ENCODE measurements at places on chromosomes 12 and 14. TPM values are rescaled to one million over a fixed set of nuclear protein-coding genes. Genes with fewer than 3 reads are reported as not detected.

- DNase-seq: no peak
These were observed 34.9 kb downstream of the PRPF40B start for GRCh38 chr12:49658276-49658675.

DNA sequence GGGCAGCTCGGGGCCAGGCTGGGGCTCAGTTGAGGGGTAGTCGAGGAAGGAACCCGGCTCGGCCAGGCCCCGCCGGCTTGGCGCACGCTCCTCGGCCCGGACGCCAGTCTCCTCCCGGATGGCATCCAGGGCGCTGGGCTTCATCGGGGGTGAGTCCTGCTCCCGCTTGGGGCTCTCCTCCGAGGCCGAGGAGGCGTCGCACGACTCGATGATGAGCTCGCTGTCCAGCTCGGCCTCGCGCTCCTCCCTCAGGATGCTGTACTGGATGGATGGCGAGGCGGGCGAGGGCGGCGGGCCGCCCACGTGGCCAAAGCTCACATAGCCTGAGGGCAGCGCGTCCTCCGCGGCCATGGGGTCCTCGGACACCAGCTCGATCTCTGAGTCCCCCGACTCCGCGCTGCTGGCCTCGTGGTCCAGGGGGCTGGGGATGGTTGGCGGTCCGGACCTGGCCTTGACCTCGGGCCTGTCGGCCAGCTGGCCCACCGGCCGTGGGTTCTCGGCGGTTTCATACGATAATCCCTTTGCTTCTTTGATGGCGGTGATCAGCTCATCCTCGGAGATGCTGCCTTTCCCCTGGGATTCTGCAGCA lies 143.4 kb downstream of the RTN1 start:
- no peak for DNase-seq

DNA sequence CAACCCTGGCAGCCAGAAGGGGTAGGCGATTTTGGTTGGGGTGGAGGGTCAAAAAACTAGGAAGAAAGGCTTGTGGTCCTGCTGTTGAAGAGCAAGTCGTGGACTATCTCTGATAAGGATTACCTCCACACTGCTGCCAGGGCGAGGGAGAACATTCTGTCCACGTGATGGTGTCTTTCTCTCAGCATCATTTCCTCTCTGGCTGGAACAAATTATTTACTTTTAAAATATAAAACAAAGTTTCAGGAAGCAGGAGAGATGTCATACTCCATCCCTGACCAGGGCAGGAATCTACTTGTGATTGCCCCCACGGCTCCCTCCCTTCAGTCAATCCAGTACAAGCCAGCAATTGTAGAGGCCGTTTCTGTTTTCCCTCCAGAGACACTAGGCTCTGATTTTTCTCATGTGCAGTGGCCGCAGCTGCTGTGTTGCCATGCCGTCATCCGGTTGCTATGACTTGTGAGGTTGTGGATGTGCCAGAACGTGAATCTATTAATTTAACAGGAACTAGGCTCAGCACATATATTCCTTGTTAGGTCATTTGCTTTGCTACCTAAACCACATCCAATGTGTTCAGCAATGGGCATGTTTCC lies 61.5 kb upstream of the PTGR2 start:
- DNase-seq: no peak

The MYF5 gene
- not detected for polyA plus RNA-seq

- peak; percentile 84 for DNase-seq
These were observed 48.6 kb upstream of the GTF2A1 start for GRCh38 chr14:81269100-81269978.

DNA sequence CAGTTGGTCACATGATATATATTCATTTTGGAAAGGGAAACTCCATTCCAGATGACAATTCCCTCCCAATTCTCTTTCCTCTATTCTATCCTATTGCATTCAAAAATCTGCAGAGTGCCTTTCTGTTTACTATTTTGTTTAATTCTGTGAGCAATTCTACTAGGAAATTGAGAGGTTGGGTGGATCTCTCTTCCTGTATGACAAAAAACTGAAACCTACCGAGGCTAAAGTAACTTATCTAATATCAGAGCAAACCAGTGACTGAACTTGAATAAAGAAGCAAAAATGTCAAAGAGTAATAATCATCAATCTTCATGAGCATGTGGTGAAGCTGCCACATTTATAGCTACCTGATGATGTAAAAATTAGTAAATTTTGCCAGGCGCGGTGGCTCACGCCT lies 16.6 kb upstream of the ACTN1 start:
- DNase-seq: no peak

The RHEBL1 gene
- 9.4 TPM for polyA plus RNA-seq

The FAR2 gene
- polyA plus RNA-seq: 22.6 TPM
